ENCODE measurements at places on chromosomes 13 and 19. TPM values are rescaled to one million over a fixed set of nuclear protein-coding genes. Genes with fewer than 3 reads are reported as not detected.

The ZNF616 gene
- 1.6 TPM for total RNA-seq

GRCh38 chr19:50549927-50550593 is 18.2 kb downstream of the LRRC4B start:
- no peak for DNase-seq

The SOX21 gene
- not detected for total RNA-seq

- DNase-seq: peak; percentile 25
Measured at GRCh38 chr19:7415163-7415856, 66.6 kb downstream of the ARHGEF18 start.

DNA sequence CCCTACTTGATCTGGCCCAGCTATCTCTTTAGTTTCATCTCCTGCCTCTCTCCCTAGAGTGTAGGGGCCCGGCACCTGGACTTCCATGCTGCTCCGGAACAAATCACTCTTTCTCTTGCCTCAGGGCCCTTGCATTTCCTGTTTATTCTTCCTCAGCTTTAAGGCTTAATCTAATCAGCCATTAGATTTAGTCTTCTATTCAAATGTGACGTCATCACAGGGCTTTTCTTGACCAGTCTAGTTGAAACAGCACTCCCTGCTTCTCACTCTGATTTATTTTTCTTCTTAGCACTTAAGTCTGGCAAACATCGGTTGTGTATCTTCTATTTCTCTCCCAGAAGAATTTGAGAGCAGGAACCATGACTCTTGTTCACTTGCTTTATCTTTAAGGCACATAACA is 564.1 kb downstream of the EFNB2 start:
- no peak for DNase-seq

GRCh38 chr19:3034656-3035541 is 5.8 kb upstream of the TLE2 start:
- no peak for DNase-seq

GRCh38 chr13:99572921-99573320 is 71.6 kb downstream of the TM9SF2 start:
- DNase-seq: no peak
